ENCODE measurements at places on chromosomes 12 and 14.
A peak's percentile ranks its signal among the peaks of the same experiment; 100 is the strongest.

- no peak for DNase-seq
Measured at GRCh38 chr12:100383586-100384558, 27.0 kb downstream of the SLC17A8 start.

- DNase-seq, result peak; percentile 9
Measured at GRCh38 chr12:1102115-1102514, 111.1 kb downstream of the ERC1 start.

GRCh38 chr12:47811581-47812484 lies 7.9 kb downstream of the HDAC7 start:
- DNase-seq, result no peak

DNA sequence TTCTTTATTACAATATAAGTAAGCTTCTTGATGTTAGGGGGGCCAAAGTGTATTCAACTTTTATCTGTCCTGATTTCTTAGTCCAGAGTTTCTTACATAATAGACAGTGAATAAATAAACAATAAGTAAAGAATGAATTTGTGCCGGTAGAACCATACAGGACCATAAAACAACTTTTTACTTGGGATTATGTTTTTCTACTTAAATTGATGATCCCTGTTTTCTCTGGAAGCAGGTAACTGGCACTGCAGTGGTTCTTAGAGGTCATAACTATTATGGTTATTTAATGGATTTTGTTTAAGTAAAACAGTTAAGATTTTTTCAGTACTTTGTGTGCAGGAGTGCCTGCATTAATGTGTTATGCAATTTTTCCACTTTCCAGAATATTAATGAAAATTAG lies 10.5 kb downstream of the CAND1 start:
- no peak for DNase-seq

- DNase-seq, result no peak
Measured at GRCh38 chr14:61652526-61653262, 42.6 kb upstream of the HIF1A start.

DNA sequence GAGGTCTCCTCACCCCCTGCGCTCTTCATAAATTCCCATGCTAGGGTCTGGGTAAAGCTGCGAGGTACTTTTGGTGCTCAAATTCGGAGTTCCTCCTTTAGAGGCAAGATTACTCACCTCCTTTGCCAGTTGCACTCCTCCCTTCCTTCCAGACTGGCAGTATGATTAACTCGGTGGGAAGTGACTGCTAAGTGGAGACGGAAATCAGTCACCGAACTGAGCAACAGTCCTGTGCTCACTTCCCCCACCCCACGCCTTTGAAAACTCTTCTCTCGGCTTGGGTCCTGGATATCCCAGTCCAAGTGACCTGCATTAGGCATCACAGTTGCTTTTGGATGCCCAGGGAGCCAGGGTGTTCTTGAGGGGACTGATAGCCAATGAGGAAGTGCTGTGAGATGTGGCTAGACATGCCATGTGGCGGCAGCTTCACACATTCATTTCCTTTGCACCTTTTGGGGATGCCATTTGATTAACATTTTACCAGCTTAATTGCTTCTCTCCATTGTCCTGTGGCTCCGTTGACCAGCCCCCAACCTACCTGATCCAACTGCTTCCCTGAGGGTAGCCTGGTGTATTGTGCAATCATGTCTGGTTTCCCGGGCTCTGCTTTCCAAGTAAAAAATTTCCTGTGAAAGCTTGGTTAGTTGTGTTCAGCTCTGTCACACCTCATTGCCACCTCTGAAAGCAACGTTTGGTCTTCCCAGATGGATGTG lies 840 bp downstream of the PNP start:
- peak; percentile 80 for DNase-seq

DNA sequence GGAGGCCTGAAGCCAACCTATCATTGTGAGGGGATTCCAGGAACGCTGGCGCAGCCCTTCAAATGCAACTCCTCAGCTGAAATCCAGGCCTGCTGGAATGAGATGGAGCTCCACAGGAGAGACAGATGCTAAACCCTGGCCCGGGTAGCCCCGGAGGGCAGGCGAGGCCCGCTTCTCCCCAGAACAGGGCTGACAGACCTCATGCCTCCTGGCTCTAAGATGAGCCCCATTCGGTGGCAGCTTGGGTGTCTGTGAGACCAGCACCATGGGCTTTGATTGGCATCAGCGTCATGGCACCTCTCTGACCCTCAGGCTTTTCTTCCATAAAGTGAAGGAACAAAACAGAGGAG lies 382.2 kb downstream of the BCL11B start:
- DNase-seq, result no peak

DNA sequence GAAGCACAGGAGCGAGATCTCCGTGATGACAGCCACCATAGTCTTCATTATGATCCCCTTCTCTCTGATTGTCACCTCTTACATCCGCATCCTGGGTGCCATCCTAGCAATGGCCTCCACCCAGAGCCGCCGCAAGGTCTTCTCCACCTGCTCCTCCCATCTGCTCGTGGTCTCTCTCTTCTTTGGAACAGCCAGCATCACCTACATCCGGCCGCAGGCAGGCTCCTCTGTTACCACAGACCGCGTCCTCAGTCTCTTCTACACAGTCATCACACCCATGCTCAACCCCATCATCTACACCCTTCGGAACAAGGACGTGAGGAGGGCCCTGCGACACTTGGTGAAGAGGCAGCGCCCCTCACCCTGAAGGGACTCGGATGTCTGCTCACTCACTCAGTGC lies 775 bp downstream of the OR10P1 start:
- DNase-seq, result no peak

DNA sequence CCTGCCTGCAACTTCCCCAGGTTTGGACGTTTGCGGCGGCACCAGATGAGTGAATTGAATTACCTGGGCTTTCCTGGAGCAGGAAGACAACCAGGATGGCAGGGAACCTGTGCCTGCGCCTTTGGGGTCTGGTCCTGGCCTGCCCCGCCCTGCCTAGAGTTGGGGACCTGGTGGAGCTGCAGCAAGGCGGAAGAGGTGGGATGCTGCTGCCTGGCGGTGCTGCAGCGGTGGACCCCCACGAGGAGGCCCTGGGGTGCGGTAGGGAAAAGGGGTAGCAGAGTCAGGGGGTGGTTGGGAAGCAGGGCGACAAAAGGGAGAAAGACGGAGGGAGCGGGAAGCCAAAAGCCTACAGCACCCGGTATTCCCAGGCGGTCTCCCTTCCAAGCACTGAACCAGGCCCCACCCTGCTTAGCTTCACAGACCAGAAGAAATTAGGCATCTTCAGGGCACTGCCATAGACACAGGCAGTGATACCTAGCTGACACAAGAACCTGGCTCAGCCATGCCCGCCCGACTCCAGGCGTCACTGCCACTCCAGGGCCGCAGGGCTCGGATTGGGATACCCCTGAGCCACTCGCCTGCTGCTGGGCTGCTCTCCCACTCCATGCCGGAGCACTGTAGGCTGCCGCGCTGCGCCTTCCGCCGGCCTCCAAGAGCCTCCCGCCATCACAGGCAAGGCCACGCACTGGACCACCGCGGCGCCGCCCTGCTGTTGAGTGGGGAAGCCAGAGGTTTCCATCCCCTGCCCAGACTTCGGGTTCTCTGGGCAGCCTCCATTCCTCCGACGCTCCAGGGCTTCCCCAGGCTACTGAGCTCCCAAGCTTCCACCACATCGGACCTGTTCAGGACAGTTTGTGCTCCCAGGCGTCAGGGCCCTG lies 155.2 kb upstream of the ALG10B start:
- no peak for DNase-seq

DNA sequence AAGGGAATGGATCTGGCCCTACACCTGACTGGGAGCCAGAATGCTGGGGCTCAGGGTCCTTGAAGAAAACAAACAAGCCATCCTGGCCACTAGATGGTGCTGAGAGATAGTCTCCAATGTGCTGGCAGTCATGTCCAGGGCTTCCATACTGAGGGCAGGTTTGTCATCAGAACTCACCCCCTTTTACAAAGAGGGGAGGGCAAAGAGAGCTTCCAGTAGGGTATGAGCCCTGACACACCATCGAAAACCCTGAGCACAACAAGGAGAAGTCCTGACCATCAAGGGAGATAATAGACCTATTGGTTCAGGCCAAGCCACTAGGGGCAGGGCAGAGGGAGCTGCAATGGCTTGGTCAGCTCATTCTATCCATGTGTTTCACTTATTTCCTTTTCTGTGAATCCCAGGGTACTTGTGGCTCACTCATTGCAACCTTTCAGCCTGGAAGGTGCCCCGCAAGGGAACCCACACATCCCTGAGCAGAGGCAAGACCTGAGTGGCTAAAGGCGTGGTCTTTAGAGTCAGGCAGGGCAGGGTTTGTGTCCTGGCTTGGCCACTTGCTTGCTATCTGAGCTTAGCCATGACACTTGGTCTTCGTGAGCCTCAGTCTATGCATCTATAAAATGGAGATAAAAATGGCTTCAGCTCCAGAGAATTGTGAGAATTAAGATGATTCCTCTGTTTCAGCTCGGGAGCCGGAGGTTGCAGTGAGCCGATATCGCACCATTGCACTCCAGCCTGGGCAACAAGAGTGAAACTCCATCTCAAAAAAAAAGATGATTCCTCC lies 6.2 kb upstream of the PLEKHH1 start:
- DNase-seq, result peak; percentile 75

GRCh38 chr14:104794993-104795780 lies at the start of gene AKT1:
Gene AKT1 (minus strand): TSS chr14:104795748. CDS start chr14:104792643, 3,105 bp downstream.
- no peak for DNase-seq

- DNase-seq, result no peak
Measured at GRCh38 chr12:6201826-6202225, 1.6 kb downstream of the CD9 start.

GRCh38 chr12:1218369-1218768 lies 227.3 kb downstream of the ERC1 start:
- DNase-seq, result no peak

DNA sequence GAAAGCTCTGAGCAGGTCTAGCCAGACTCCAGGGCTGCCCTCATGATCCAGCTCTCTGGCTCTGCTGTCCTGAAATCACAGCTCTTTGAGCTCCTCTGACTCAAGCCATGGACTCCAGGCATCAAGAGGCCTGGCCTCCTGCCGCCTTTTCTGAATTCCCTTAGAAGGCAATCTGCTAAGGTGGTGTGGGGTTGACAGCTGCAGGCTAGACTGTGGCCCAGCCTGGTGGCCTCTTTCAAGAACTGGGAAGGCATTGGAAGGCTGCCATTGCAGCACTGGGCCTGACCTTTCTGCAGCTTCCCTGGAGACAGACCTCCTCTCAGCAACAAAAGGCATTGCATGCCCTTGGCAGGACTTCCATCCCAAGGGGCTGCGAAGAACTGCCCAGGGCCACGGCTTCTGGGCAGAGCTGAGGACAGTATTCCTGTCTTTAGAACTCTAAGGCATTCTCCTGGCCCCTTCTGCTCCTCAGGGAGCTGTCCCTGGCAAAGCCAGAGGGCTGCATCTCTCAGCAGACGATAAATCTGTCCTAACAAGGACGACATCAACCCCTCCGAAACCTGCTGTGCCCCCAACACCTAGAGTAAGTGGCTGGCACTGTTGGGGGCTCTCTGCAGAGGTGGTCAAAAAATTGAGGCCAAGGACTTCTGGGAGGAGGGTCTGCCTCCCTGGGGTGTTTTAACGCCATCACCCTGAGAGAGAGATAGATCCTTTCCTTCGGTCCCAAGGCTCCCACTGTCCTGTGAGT lies 115.6 kb downstream of the RBM19 start:
- DNase-seq, result no peak

- no peak for DNase-seq
Measured at GRCh38 chr14:91906374-91906773, 39.0 kb upstream of the TC2N start.

DNA sequence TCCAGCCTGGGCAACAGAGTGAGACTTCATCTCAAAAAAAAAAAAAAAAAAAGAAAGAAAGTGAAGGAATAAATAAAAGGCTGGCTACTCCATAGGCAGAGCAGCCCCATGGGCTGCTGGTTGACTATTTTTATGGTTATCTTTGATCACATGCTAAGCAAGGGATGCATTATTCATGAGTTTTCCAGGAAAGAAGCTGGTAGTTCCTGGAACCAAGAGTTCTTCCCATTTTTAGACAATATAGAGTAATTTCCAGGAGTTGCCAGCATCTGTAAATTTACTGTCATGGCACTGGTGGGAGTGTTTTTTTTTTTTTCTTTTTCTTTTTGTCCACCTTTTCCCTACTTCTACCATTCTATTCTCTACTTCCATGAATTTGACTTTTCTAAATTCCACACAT lies 24.2 kb downstream of the FGD4 start:
- no peak for DNase-seq

DNA sequence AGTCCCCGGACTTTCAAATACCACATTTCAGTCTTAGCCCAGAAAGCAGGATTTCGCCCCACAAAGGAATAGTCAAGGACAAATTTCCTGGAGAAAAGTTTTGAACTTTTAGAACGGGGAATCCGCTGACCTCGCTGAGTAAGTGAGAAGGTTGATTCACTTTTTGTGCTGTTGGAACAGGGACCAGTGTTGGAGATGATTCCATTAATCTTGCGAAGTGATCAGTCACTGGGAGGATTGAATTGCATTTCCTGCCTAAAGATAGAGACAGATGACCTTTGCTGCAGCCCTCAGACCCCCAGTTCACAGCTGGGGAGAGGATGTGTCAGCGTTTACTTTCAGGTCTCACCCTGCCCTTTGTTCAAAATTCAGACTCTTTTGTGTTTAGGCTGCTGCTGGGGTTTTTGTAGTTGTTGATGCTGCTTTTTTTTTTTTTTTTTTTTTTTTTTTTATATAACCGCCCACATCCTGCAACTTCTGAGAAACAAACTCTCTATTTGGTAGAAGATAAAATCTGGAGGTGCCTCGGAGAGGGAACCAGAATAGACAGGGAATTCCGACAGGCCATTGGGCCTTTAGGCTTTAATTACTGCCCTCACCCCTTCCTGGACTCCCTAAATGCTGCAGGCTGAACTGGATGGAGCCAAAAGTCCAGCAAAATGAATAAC lies 9.8 kb upstream of the KDM2B start:
- DNase-seq, result peak; percentile 50

DNA sequence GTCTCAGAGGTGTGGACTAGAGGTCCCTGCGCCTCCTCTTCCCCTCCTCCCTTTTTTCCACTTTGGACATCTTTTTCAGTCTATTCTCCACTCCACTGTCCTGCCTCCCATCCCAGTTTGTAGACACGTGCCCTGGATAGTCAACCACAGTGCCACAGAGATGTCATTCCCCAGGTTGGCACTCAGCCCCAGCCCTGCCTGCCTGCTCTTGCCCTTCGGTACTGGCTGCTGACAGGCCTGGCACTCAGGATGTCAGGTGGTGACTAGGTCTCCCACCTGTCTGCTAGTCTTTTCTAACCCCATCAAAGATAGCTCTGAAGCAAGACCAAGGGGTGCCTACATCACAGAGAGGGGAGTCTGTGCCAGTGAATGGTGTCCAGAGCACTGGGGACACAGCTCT lies 15.8 kb downstream of the KRT71 start:
- no peak for DNase-seq

- DNase-seq, result peak; percentile 49
Measured at GRCh38 chr14:50944647-50945413, 547 bp upstream of the PYGL start.

DNA sequence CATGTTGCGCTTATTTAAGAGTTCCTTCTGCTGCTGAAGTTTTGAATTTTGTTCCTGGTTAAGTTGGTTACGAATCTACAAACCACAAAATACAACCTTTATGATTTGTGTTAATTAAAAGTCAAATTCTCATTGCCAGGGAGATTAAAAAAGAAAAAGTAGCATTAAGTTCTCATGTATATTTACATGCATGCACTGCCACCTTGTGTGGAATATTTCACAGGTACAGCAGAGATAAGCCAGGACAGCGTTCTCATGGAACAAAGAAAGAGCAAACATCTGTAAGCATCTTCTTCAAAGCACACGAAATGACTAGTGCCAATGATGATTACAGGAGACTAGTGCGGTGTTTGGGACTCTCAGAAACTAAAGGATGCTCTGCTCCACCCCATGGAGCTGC lies 34.2 kb downstream of the ZFYVE21 start:
- peak; percentile 54 for DNase-seq

GRCh38 chr12:5900533-5901205 lies 44.4 kb downstream of the ANO2 start:
- DNase-seq, result no peak
